ENCODE measurements at places on chromosomes 1 and 21.
A peak's percentile ranks its signal among the peaks of the same experiment; 100 is the strongest.

- ATAC-seq: no peak
These were observed 17.5 kb downstream of the BACH1 start for GRCh38 chr21:29316029-29316742.

DNA sequence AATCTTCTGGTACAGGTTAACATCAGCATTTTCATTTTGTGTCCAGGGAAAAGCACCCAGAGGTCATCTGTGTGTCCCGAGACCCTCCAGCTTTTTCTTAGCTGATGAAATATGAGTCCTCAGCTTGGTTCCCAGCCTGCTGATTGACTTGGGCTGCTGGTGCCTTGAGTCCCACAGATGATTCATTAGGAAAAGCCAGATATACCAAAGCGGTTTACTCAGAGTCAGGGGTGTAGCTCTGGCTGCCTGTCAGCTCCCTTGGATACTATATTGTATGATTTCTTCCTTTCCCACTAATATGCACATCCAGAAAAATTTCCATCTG is 43.7 kb upstream of the MAB21L3 start:
- no peak for ATAC-seq

DNA sequence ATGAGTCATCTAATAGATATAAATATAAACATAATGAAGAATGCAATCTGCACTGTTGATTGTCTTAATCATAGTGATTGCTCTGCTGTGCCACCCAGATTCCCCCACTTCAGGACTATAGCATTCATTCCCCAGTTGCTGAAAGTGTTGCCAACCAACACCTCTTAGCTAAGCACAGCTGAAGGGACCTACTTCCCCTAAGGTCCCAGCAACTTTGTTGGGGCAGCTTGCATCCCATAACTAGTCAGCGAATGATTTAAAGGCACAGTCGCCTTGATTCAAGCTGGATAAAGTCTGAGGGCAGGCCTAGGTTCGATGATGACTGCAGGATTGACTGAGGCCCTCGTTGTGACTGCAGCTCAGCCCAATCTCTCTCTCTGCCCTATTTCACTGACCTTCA is 14.3 kb upstream of the RGS1 start:
- no peak for ATAC-seq

GRCh38 chr1:178625695-178626094 is 99.3 kb upstream of the RALGPS2 start:
- ATAC-seq: no peak

GRCh38 chr1:70195342-70195741 is 10.0 kb downstream of the LRRC40 start:
- ATAC-seq: no peak

- ATAC-seq: no peak
These were observed 297.1 kb upstream of the DUSP10 start for GRCh38 chr1:222038971-222039370.

DNA sequence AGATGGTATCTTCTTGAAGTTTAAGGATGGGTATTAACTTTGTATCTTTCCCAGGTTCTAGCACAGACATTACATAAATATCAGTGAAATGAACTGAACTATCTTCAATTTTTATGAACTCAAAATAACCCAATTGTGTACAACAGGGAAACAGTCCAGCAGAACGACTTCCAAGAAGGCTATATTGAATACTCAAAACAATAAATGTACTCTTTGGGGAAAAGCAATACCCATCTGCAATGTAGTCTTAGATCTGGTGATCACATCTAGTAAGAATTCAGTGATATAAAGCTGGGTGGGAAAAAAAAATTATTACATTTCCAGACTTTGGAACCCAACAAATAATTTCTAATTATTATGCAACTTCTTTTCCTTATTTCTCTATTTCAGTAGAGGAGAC is 33.1 kb upstream of the GORAB start:
- no peak for ATAC-seq

- peak; percentile 57 for ATAC-seq
These were observed 119.0 kb upstream of the ADGRL2 start for GRCh38 chr1:81681601-81682266.

- ATAC-seq: no peak
These were observed 38.6 kb downstream of the KAZN start for GRCh38 chr1:14636897-14637632.

- ATAC-seq: peak; percentile 45
These were observed 29.6 kb downstream of the FAAH start for GRCh38 chr1:46423574-46424240.

GRCh38 chr1:116498789-116499628 is 71.8 kb downstream of the CD58 start:
- ATAC-seq: peak; percentile 86

DNA sequence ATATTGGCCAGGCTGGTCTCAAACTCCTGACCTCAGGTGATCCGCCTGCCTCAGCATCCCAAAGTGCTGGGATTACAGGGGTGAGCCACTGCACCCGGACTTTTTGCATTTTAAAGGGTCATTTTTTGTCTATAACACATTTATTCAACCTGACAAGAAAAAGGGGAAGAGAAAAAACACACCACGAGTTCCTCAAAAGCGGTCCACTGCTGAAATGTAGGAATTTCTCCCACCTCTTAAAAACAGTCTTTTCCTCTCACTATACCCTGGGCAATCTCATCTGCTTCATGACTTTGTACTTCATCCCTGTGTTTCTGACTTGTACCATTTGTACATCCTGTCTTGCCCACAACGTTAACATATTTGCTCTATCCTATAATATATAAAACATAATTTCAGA is 413.3 kb upstream of the PTBP2 start:
- ATAC-seq: no peak

DNA sequence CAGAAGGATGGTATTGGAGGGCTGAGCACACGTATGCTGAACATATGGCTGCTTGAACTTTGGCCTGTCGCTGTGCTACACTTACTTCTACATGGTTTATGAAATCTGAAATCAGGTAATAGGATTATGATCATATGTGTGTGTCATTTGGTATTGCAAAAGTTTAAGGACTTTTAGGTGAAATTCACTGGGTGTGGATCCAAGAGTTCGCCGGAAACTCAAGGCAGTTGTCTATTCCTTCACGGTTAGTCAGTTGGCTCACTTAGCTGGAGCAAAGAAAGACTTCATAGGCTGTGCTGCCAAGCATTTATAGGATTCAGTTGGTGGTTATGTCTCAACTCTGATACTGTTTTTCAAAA is 927 bp downstream of the UAP1 start:
- ATAC-seq: peak; percentile 35

All from esophagus mucosa (tissue), 1 donor.